ENCODE measurements at places on chromosomes 4 and X.

- no peak for DNase-seq
Measured at GRCh38 chrX:110042496-110042895, 39.6 kb downstream of the TMEM164 start.

DNA sequence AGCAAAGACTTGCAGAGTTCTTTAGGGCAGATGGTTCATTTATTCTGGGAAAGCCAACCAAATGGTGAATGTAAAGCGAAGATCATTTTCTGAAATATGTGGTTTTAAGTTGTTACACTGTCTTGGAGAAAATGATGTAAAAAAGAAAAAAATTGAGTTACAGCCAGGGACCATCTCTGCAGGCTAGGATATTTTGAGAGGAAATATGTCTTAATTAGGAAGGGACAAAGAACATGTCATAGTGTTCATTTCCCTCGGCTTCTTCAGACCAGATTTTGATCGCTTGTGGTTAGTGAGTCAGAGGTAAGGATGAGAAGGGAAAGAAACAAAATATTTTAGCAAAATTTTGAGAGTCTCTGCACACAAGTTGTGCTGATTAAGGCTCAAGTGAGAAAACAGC lies 59.0 kb upstream of the C1QTNF7 start:
- no peak for DNase-seq

- DNase-seq = no peak
Measured at GRCh38 chrX:153649178-153649914, 2.3 kb downstream of the DUSP9 start.

GRCh38 chr4:153780221-153780620 lies 8.7 kb downstream of the SFRP2 start:
- no peak for DNase-seq

DNA sequence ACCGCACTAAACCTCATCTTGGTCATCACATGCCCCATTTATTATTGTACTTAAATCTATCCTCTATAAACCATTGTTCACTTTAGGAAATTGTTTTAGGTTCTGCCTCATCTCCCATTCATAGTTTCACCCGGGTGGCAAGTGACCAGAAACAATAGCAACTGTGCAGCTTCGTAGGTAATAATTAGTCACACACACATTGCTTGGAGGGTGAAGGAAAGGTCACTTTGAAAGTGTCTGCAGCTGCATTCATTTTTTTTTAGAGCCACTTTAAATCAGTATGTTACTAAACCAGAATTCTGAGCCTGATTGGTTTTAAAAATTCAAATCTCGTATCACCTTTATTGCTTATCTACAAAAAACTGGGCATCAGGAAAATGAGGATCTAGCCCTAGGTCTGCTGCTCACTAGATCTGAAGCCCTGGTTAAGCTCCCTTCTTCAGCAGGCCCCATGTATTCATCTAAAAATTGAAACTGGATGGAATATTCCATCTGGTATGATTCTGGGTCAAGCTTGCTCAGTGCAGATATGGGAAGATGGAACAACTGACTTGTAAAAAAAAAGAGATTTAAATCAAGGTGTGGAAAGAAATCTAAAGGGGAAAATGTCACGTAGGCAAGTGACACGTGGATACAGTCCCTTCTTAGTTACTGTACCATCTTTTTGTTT lies 62.4 kb downstream of the LIMCH1 start:
- DNase-seq = no peak

GRCh38 chr4:15493411-15493810 lies 23.7 kb downstream of the CC2D2A start:
- DNase-seq = no peak

DNA sequence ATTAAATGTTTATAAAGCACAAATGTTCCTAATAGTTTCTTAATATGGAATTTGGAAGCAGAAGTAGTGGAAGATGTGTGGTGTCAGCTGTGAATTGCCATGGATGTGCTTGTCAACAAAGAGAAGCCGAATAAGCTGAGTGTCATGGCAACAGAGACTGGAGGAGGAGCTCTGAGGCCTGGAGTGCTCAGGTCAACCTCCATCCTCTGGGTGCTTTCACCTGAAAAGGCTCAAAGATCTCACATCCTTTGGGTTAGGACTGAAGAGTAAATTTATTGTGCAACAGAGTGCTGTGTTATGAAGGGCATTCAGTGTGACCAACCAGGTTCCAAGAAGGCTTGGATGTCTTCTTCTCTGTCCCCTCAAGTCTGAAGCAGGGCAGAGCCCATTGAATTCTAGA lies 18.7 kb downstream of the SGMS2 start:
- DNase-seq = no peak

GRCh38 chrX:121122332-121122731 lies 74.9 kb downstream of the GLUD2 start:
- no peak for DNase-seq

GRCh38 chrX:23115651-23116050 lies 115.9 kb downstream of the DDX53 start:
- DNase-seq = no peak

- DNase-seq = no peak
Measured at GRCh38 chrX:130055103-130055502, 55.2 kb downstream of the ELF4 start.

DNA sequence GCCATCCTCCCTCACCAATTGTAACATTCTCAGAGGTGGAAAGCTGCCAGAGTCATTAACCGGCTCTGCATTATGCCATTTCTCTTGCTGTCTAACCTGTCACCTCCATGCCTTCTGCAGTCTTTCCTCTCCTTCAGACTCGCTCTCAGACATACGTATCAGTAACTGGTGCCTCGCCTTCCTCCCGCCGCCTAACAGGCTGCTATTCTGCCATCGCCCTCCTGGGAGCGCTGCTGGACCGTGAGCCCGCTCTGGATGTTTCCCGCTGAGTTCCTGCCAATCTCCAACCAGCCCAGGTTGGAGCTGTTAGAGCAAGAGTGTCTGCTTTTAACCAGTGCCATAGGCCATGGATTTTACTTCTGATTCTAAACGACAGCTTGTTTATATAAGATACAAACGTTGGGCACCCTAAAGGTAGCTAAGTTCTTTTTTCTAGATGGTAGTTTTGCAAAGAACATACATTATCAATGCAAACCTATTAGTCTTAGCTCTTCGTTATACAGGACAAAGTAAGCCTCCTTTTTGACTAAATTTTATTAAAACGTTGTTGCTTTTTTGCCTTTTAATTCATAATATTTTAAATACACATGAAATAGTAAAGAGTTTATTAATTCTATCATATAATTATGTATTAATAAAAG lies 59.5 kb upstream of the NEIL3 start:
- DNase-seq = peak; percentile 57

DNA sequence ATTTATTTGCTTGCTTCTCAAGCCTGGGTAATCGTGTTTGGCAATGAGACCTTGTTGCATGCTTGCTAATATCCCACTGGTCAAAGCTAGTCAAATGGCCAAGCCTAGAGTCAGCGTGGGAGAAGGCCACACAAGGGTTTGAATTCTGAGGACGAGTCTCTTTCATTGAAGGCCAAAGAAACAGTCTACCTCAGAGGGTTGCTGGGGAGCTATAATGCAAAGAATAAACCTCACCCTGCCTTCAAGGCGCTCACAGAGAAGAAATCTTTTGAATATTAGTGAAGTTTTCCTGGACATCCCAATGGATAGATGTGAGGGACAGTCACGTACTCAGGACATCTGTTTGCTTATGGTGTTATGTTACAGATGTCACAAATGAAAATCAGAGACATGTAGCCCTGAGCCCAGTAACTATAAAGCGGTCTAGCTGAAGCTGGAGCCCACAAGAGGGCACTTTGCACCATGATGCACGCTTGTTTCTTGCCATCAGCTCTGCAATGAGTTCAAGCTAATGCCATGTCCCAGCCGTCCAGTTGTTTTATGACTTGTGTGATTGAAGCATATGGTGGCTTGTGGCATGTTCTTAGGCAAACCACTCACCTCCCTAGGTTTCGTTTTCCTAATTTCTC lies 1.1 kb upstream of the TLR3 start:
- DNase-seq = no peak

DNA sequence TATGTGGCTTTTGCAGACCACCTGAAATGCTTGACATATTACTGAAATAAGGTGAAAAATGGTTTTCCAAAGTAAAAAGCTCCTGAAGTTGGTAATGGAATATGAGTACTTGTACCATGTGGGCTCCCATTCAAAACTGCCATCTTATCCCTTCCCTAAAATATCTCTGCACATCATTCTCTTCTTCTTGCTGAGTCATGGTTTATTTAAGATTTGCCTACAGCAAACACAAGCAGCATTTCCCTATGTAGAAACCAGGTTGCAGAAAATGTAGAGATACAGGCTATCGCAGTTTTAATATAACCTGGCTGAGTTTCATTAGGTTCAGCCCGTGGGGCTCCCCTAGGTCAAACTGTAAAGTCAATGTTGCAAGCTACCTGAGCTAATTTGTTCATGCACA lies 270.1 kb downstream of the NLGN4X start:
- DNase-seq = no peak

GRCh38 chr4:121777625-121778024 lies 12.7 kb upstream of the SMIM43 start:
- no peak for DNase-seq

DNA sequence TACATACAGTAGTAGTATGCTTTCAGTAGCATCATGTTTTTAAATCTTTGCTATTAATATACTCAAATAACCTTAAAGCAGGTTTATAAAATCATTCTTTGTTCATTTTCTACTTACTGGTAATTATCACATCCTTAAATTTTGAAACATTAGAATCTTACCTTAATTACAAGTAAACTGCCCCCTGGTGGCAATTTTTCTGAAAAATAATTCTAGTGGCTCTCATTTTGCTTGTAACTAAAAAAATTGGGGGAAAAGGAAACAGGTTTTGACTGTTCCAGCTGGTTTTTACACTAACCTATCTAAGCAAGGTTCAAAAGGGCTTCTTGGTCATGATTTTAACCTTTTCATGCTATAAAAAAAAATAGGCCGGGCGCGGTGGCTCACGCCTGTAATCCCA lies 18.5 kb upstream of the DCAF4L1 start:
- no peak for DNase-seq

- DNase-seq = peak; percentile 0
Measured at GRCh38 chrX:8364369-8365141, 100.1 kb upstream of the VCX3B start.

DNA sequence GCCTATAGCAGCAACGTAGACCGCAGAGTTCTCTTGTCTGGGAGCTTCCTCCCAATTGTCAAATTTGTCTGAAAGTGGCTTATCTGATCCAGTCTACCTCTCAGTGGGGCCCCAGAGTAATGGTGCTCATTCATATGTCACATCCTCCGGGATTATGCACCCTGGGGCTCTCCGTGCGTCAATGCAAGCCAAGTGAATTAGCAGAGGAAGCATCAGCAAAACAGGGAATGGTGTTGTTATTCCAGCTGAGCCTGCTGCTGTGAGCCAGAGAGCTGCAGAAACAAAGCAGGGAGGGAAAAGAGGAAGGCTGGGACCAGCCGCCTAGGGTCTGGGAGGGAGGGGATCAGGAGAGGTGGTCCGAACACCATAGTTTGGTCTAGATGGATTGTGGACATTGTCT lies 95.2 kb downstream of the CLNK start:
- DNase-seq = no peak

DNA sequence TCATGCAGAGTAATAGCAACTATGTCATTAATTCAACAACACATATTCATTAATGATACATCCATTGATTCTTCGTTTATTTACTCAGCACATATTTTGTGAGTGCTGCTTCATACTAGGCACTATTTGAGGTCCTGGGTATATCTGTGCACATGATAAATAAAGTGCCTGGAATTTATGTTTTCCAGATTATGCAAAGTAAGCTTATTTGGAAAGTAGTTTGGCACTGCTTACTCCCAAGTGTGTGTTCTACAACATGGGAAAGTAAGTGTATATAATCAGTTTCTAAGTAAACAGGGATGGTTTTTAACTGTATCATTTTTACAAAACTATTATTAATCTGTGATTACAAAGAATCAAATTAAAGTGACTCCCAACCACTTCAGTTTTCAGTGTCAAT lies 16.8 kb upstream of the EPGN start:
- no peak for DNase-seq

DNA sequence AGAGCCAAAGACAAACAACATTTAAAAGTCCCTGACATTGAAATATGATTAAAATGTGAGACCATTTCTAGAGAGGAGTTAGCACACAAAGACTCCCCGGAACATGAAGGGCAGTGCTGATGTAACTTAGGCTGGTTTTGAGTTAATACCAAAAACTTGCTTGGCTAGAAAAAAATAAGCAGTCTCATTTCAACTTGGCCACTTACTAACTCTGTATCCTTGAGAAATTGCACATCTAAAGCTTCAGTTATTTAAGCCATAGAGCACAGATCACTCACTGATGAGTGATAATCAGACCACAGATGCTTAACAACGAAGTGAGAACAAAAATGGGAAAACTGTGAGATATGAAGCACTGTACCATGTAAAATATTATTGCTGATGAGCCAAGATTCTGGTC lies 65.9 kb upstream of the MAOA start:
- DNase-seq = no peak

- no peak for DNase-seq
Measured at GRCh38 chr4:78369679-78370078, 181.9 kb upstream of the ANXA3 start.

DNA sequence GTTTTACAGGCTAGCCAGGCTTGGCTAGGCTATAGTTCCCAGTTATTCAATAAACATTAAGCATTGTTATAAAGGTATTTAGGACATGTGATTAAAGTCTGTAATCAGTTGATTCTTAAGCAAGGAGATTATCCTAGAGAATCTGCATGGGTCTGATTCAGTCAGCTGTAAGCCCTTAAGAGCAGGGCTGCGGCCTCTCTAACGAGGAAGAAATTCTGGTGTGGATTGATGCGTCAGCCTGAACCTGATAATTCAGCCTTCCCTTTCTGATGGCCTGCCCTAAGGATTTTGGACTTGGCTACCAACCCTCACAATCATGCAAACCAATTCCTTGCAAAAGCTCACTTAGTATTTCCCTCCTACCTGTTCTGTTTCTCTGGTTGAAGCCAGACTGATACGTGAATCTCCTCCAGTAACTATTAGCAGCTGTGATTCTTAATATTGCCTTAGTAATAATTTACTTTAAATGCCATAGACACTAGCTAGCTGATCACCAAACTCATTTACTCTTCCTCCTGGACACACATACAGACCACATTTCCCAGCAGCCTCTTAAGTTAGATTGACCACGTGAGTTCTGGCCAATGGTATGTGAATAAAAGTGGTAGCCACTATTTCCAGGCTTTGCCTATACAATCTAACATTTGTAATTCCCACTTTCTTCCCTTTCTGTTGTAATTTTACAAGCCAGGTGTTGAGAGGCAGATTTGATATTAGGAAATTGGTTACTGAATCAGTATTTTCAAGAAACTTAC lies 678.0 kb upstream of the INTU start:
- DNase-seq = no peak

DNA sequence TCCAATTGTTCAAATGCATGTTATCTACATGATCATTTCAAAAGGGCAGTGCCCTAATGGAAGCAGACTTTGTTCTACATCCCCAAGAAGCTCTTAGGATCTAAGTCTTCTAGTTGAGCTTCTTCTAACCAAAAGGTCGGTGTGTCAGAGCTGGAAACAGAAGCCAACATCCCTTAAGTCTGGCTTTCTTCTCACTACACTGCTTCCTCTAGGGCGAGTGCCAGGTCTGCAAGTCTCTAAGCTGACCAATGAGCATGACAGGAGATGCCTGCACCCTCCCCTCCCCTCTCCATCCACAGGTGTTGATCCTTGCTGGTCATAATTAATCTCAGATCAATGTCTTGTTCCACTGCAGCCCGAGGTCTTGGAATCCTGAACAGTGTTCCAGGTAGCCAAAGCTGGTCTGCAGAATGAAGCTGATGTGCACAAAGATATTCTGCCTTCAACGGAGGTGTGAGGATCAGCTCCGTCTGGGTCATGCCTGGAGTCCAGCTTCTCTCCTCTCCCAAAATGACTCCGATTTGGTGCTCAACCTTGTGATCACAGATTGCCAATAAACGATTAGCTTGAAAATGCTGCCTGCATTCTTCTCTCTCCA lies 44.1 kb downstream of the WDR1 start:
- DNase-seq = no peak

GRCh38 chr4:169231647-169232262 lies 39.0 kb downstream of the SH3RF1 start:
- no peak for DNase-seq

All from hypothalamus (tissue), 51 donors.